ENCODE measurements at places on chromosomes 3 and 15. TPM values are rescaled to one million over a fixed set of nuclear protein-coding genes. Genes with fewer than 3 reads are reported as not detected.

- no peak overlapping the region for H3K27ac ChIP-seq
- H3K4me1 ChIP-seq = peaks cover 48% of the 10 kb centered on the region
- H3K36me3 ChIP-seq = no peaks in the 10 kb centered on the region
- peaks cover 13% of the 10 kb centered on the region for H3K27me3 ChIP-seq
- no peak for DNase-seq
Observed at GRCh38 chr15:70151462-70151861, 53.7 kb upstream of the TLE3 start.

DNA sequence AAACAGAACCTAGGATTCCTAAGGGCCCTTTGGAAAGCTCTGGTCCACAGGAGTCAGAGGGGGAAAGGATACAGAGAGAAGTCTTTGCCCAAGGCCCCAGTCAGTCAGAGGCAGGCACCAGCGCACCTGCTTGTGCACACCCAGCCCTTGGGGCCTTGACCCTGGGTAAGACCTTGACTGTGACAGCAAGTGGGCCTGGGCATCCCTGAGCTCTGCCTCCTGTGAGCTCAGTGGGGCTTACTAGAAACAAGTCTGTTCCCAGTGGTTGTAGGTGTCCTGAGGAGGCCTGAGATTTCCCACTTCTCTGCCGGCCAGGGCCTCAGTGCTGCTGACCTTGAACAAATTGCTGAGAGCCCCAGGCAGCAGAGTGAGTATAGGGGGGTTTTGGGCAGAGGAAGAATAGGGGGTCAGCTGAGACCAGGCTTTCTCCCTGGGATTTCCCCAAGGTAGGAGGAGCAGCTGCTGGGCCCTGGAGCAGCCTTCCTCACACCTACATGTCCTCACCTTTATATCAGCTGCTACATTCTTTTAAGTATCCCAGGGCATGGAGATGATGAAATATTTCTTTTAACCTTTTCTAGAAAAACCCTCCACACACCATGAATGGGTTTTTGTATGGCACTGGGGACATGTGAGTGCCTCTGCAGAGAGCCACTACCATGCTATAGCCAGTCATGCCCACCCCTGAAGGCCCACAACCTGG, 9.7 kb upstream of the DAG1 start:
- H3K27me3 ChIP-seq = no peaks in the 10 kb centered on the region
- no peak for DNase-seq
- H3K4me3 ChIP-seq = no peak overlapping the region
- peaks cover 84% of the 10 kb centered on the region for H3K4me1 ChIP-seq
- H3K27ac ChIP-seq = peak overlapping the region; percentile 86

DNA sequence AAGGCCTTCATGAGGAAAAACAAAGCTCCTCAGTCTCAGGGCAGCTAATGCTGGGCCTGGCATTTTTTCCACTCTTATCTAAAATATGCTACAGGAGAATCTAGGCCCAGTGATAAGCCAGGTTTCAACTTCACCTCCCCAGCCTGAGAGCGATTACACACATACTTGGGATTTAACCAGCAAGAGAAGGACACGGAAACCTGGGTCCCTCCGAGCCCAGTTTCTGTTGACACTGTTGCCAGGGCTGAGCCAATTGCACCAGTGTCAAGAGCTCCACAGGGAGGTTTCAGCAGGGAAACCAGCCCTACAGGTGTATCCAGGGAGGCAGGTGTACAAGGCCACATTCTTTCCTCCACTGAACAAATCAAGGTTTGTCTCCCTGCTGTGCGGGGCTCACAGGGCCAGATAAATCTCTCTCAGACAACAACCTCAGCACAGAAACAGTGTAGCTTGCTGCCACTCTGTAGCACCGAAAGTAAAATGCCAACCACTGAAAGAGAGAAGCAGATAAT, 85.4 kb downstream of the MAGI1 start:
- H3K27ac ChIP-seq = peak overlapping the region; percentile 72
- H3K4me1 ChIP-seq = peaks cover 13% of the 10 kb centered on the region
- no peaks in the 10 kb centered on the region for H3K27me3 ChIP-seq
- no peak overlapping the region for H3K4me3 ChIP-seq
- no peak for DNase-seq

DNA sequence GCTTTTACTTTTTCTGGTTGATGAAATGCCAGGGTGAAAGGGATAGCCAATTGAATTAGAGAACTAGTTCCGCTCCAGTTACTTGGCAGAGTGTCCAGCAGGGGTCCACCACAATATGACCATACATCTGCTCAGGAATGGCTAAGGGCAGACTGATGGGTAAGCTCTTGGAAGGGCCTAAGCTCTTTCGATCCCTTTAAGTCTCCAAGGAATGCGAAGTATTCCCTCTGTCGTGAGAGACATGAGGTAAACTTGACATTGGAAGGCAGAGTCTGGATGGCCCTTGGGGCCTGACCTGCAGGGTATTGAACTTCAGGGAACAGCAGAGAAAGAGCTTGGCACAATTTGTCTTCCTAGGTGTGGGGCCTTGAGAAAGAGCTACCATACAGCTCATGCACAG, 805.8 kb downstream of the PLOD2 start:
- no peak overlapping the region for H3K4me3 ChIP-seq
- no peaks in the 10 kb centered on the region for H3K36me3 ChIP-seq
- no peaks in the 10 kb centered on the region for H3K27me3 ChIP-seq
- no peak for DNase-seq

- peak overlapping the region; percentile 96 for H3K4me3 ChIP-seq
- DNase-seq = no peak
- H3K36me3 ChIP-seq = peaks cover 29% of the 10 kb centered on the region
- peak overlapping the region; percentile 98 for H3K27ac ChIP-seq
Observed at GRCh38 chr15:40037721-40038120, 1.3 kb downstream of the SRP14 start.

- no peak overlapping the region for H3K4me3 ChIP-seq
- no peaks in the 10 kb centered on the region for H3K27me3 ChIP-seq
- H3K4me1 ChIP-seq = peaks cover 8% of the 10 kb centered on the region
- no peak overlapping the region for H3K27ac ChIP-seq
Observed at GRCh38 chr15:57035664-57036063, 117.2 kb downstream of the TCF12 start.

DNA sequence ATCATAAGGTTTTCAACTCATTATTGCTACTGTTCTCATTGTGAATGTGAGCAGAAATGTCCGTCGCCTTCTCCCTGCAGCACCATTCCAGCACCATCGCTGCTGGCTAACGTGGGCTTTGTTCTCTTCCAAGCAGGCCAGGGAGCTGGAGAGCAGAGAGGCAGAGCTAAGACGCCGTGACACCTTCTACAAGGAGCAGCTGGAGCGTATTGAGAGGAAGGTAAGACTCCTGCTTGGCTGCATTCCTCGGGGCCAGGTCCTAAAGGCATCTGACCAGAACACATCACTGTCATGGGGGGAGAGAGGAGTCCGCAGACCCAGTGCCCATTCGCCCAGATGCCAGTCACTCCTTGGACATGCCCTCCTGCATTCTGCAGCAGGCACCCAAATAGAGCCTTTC, 130.4 kb upstream of the PLXNA1 start:
- H3K4me1 ChIP-seq = peaks cover 12% of the 10 kb centered on the region
- no peaks in the 10 kb centered on the region for H3K36me3 ChIP-seq

DNA sequence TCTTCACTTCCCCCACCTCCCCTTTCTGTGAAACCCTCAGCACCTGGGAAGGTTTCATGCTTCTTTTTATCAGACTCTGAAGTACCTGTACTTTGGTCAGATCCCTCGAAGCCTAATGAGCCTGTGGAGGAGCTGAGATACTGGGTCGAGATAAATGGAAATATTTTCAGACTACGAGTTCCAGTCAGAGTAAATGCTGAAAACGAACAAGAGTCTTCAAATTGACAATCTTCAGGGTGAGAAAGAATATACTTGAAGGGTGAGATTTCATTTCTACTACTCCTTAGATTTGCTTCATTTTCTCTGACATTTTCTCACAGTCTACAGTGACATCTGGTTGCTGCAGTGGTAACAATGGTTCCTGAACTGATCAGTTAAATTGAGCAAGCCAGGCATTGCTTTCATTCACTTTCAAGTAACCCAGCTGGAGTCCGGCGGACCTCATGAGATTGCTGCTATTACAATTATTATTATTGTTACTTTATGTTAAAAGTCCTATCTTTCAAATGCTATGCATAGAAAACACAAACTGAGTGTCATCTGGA, 337.2 kb downstream of the VGLL3 start:
- H3K27ac ChIP-seq = no peak overlapping the region
- no peak for DNase-seq
- no peaks in the 10 kb centered on the region for H3K36me3 ChIP-seq

- no peak overlapping the region for H3K4me3 ChIP-seq
- no peak for DNase-seq
- no peaks in the 10 kb centered on the region for H3K27me3 ChIP-seq
- no peaks in the 10 kb centered on the region for H3K4me1 ChIP-seq
Observed at GRCh38 chr3:151974067-151974466, 100.6 kb downstream of the SUCNR1 start.

Gene PHLDB2
- total RNA-seq = 63.8 TPM

Gene SPRED1
- total RNA-seq = 33.5 TPM

Gene FOXL2
- not detected for total RNA-seq

Gene GPR176
- 6.8 TPM for total RNA-seq

Gene AGTR1
- 23.7 TPM for total RNA-seq

Gene NEK4
- 14.9 TPM for total RNA-seq
